ENCODE measurements at places on chromosomes 11 and 22.

DNA sequence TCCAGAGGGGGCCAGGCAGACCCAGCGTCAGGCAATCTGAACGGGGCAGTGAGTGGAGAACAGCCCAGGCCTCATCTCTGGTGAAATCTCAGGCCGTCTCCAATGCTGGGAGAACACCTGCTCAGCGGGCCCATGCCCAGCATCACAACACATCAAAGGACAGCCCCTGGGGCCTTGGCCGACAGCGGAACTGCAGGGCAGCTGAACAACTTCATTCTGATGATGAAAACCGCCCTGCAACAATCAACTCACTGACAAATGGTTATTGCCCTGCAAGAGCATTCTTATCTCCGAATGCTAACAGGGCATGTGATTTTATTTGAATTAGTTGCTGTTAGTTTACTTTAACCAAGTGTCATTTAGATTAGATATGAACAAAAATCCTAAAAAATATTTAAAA is 14.6 kb downstream of the CELSR1 start:
- no peak for DNase-seq

- no peak for DNase-seq
Observed at GRCh38 chr11:57463671-57464538, 3.6 kb downstream of the RTN4RL2 start.

- DNase-seq: no peak
Observed at GRCh38 chr22:40480996-40481395, 110.6 kb downstream of the SGSM3 start.

DNA sequence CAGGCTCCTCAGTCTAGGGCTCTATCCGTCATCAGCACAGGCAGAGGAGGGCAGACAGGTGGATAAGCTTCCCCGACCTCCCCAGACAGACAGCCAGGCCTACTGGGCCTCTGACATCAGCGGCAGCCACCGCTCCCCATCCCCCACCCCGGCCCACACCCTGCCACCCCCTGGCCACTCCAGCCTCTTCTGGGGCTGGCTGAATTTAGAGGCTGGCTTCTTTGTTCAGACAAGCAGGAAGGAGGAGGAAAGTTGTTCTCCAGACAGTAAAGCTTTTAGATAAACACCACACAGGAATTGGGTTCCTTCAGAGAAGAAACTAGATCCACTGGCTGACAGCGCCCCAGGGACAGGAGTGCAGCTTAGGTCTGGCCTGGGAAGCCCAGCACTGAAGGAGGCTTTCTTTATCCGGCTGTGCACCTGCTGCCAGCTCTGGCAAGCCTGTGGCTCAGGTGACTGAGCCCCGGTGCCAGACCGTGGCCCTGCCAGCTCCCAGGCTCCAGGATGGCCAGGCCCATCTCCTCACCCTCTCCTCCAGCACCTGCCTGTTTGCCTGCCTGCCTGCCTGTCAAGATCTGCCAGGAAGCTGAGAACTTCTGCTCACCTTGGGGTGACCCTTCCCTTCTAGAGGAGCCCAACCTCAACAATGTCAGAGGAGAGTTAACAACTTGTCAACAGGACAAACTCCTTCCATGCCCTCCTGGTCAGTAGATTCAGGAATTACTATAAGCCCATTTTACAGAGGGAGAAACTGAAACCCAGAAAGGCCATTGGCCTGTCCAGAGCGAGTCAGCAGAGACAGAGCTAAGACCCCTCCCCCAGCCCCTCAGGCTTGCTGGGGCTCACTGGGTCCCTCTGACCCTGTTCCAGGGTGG is 44.0 kb upstream of the KLHL35 start:
- DNase-seq: no peak

DNA sequence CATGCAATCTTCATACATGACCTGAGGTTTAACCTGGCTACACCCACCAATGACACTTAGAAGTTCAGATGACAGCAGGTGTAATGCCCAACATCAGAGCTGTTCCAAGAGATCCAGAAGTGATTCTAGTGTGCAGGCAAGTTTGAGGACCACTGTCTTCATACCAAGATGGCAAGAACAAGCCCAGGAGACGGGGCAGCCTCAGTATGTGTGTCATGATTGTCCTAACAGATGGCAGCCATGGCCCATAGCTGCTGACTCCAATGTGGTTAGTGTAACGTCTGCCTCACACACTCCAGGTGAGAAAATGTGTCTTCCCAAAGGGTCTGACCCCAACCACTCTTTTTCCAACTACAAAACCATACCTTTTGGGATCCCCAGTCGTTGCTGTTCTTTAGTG is 97.3 kb downstream of the ETS1 start:
- DNase-seq: no peak

GRCh38 chr11:35605706-35606105 is 12.6 kb upstream of the FJX1 start:
- no peak for DNase-seq

DNA sequence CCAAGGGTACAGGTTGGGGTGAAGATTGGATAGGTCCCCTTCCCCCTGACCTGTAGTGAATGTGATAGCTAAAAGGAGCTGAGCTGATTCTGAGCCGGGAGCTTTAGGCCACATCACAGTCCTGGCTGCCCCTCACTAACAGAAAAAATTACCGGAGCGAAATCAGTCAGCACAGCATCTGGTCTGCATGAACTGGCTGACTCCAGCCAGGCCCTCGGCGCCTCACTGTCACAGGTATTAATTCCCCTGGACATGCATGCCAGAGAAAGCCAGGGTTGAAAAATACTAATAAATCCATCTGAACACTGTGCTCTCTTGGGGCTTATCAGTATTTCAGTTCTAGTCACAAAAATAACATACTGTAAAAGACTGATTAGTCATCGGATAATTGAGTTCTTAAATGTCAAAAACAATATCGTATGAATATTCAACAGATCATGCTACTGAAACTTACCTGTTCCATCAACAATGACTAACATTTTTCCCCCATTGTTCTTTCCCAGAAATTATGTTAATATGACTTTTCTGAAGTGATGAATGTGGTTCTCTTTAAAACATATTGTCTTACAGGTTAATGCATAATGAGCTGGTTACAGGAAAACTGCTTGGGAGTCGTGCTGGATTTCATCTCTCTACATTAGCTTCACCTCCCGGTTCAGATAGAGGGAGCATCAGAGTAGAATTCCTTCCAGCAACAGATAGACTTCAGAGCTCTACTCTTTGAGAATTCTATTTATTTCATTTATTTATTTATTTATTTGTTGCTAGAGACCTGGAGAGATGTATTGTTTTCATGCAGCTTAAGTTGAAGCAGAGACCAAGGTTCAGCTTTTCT is 387.7 kb downstream of the NXPE2 start:
- DNase-seq: no peak

GRCh38 chr11:46364056-46364455 is 16.8 kb downstream of the DGKZ start:
- DNase-seq: no peak

GRCh38 chr11:6608726-6609501 is 3.1 kb downstream of the TAF10 start:
- no peak for DNase-seq

DNA sequence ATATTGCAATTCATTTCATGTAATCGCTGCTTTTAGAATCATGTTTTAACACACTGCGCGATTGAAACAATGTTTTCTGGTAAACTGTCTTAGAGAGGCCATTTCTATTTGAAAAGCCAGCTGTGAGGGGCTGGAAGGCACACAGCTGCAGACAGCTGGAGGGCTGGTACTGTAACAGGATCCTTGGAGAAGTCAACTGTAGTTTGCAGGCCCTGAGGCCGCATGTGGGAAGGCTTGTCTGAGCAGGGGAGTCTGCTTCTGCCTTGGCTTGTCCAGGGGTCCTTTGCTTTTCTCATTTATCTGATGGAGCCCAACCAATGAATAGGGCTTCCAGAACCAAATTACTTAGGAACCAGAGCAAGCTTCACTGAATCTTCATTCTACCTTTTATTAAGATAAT is 313.5 kb downstream of the BLID start:
- DNase-seq: no peak

GRCh38 chr22:37420686-37421467 is 6.4 kb downstream of the ELFN2 start:
- DNase-seq: no peak

- no peak for DNase-seq
Observed at GRCh38 chr11:83219095-83219494, 25.6 kb downstream of the ANKRD42 start.

DNA sequence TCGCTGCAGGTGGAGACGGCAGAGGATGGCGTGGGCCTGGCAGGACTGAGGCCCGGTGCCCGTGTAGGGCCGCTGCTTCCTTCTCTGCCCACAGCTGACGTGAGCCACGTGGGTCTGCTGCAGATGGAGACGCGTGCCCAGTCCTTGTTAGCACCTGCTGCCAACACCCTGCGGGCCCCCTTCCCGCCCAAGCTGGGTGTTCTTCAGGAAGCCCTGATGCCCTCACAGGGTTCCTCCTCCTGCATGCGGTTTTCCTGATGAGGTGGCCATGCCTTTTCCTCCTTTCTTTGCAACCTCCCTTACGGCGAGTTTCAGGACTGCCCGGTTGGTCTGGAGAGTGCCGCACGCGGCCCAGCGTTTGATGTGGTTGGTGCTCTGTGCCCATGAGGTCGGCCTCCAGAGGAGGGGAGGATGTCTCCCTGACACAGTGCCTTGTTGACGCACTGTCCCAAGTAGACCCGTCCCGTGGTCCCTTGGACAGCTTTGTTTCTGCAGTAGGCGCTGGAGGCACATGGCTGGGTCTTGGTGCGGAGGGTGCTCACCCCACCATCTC is 44.7 kb downstream of the AP2A2 start:
- DNase-seq: no peak

GRCh38 chr22:36966851-36967540 is 52.3 kb downstream of the TST start:
- no peak for DNase-seq

- no peak for DNase-seq
Observed at GRCh38 chr22:38411016-38411415, 44.0 kb downstream of the KCNJ4 start.

GRCh38 chr11:109892321-109892794 is 200.8 kb upstream of the ZC3H12C start:
- DNase-seq: no peak

- no peak for DNase-seq
Observed at GRCh38 chr11:111476366-111476765, 35.8 kb downstream of the BTG4 start.

All from NCI-H226 (cell line).